ENCODE measurements at places on chromosomes 5 and 9.

- no peak for DNase-seq
Measured at GRCh38 chr5:34669931-34670516, 13.9 kb downstream of the RAI14 start.

DNA sequence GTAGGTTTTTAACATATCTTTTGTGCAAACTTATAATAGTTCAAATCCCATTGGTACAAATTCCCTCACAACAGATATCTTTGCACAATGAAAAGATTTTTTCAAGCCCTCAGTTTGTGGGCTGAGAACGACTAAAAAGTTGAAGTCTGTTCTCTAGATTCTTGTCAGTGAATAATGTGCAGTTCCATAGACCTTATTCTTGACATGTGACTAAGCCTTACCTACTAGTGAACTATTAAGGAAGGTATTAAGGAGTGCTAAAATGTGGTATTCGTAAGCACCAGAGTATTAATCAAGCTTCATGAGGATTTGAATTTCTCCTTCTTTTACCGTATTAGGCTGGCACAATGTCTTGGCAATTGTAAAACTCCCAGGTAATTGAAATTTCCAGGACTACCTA, 205.6 kb upstream of the DMRTA1 start:
- no peak for DNase-seq

DNA sequence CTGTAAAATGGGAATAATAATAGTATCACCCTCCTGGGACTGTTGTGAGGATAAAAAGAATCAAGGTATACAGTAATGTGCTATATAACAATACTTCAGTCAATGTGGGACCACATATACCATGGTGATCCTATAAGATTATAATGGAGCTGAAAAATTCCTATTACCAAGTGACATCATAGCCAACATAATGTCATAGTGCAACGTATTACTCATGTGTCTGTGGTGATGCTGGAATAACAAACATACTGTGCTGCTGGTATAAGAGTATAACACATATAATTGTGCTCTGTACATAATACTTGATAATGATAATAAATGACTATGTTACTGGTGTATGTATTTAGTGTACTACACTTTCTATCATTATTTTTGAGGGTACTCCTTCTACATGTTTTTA, 38.1 kb downstream of the LIFR start:
- DNase-seq = no peak

GRCh38 chr5:56631719-56632118, 183.6 kb upstream of the MAP3K1 start:
- no peak for DNase-seq

DNA sequence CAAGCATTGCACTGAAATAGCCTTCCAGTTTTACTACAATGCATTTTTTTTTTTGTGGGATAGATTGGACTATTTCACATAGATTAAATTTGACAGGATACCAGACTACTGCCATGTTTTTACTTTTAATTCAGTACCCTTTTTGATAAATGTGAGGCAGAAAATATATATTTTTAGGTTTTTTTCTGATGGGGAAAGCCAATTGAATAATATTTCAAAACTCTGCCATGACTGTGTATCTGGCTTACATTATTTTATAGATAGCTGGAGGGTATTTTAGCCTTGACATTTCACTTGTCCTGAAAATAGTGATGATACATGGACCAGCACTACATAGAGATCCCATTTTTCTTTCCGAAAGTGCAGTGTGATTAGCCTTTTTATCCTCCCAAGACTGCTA, 133.5 kb upstream of the PRR16 start:
- no peak for DNase-seq

GRCh38 chr5:42995360-42995751, 44.8 kb downstream of the ANXA2R start:
- no peak for DNase-seq

GRCh38 chr5:9483243-9483642, 62.6 kb downstream of the SEMA5A start:
- no peak for DNase-seq

DNA sequence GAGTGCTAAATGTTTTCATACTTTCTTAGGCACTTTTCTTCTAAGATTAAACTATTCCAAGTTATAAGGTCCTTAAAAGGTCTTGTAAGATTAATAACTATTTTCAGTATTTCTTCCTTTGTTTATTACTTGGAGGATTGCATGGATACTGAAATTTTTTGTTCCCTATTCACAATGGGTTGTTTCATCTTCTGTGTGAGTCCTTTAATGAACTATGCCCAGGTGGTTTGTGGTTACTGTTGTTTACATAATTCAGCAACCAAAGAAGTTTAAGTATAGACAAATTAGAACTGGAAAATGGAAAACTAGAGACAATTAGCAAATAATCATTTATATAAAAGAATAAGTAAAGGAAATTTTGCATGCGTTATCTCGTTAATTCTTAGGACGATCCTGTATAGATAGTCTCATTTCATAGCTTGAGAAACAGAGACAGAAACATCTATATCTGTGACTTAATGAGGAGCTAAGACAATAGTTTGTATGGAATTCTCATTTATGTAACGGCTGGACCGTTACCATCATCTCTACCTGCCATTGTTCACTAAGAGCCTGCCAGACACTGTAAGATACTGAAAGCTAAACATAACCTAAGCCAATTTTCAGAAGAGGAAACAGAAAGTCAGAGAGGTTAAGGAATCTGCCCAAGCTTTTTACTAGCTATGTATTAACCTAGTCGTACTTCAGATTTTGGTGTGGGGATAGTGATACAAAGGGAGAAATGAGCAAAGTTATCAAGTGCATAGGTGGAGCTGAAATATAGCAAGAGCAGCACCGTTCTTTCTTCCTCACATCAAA, 148.2 kb downstream of the PAM start:
- DNase-seq = no peak

DNA sequence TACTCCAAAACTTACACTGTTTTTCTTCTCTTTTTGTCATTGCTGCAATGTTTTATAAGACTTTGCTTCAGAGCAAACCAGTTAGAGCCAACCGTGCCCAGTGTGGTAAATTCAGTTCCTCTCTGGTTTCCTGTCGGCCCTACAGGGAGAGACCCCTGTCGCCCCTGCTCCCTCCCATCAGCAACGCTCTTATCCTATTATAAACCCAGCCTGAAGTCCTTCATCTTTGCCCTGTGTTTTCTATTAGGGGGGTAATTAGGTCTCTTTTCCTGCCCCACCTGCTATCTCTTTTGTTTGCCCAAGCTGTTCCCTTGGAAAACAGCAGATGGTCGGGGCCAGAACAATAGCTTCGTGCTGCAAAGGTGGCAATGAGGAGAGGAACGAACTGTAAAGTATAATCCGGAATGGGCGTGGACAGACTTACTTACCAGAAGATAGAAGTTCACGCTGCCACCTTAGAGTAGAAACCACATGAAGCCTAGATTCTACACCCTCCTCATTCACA, 21.4 kb upstream of the OTULINL start:
- DNase-seq = no peak

DNA sequence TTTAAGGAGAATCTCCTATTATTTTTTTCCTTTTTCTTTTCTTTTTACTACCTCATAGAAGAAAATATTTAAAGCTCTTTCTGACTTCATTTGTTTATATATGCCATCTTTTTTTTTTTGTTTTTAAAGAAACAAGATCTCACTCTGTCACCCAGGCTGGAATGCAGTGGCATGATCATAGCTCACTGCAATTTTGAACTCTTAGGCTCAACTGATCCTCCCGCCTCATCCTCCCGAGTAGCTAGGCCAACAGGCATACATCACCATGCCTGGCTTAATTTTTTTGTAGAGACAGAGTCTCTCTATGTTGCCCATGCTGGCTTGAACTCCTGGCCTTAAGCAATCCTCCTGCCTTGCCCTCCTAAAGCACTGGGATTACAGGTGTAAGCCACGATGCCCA, 59.5 kb downstream of the LNPEP start:
- DNase-seq = no peak

DNA sequence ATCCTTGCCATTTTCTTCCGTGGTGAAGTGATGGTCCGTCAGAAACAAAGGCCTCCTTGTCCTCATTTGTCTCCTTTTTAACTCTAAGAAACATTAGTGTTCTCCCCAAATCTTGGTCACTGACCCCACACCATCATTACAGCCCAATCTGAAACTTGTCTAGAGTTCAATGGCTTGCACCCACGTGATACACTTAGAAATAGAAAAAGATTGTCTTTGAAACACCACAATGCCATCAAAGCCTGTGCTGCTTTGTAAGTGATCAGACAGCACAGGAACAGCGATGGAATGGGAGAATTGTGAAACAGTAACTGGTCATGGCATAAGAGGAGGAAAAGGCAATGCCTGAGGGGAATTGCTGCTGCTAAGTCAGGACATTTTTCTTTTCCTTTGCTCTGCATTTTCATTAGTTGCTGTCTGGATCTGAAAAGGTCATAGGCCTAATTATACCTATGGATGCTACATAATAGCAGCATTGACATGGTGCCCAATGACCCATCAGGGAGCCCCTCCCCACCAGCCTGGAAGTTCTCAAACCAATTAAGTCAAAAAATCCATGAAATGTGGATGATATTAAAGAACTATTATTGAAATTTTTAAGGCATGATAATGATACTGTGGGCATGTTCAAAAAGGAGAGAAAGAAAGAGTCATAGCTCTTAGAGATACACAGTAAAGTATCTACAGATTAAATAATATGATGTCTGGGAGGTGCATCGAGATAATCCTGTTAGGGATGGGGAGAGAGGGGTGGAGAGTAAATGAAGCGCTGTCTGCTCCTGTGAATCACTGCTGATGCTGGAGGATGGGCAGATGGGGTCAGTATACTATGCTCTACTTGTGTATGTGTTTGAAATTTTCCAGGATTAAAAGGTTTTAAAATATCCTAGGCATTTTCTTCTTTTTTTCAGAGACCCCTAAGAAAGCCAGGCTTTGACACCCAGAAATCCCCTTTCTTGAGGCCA, 83.6 kb downstream of the ENC1 start:
- DNase-seq = no peak

DNA sequence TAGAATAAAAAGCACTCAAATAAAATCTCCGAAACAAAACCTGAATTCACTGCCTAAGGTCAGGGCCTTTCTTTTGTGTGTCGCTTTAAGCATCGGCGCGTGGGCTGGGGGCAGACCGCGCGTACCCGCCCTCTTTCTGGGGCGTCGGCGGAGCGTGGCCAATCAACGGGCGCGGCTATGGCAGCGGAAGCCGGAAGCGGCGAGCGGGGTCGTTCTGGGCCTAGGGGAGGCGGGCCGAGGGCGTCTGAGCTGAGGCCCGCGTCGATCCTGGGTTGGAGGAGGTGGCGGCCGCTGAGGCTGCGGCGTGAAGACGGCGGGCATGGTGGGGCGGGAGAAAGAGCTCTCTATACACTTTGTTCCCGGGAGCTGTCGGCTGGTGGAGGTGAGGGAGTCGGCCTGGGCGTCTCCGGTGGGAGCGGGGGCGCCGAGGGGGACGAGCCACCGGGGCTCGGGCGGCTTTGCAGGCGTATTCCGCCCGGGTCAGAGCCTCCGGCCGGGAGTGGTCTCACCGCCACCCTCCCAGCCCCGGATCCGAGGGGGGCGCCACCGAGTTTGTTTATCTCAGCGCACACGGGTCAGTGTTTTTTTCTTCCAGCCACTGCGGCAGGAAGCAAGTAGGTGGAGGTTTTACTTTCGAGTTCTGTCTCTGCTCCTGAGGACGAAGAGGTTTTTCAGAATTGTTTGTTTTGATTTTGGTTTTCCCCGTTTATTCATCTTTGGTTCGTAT, at the start of gene MAT2B:
TSS of gene MAT2B (plus strand) at position 252 of the 727 bp plus-strand sequence. CDS start at position 320, 68 bp downstream.
- DNase-seq = peak; percentile 86

- DNase-seq = no peak
Measured at GRCh38 chr9:129013674-129014073, 14.5 kb downstream of the SH3GLB2 start.

- DNase-seq = no peak
Measured at GRCh38 chr5:124451721-124452383, 294.6 kb downstream of the ZNF608 start.

GRCh38 chr9:91359083-91359482, 2.6 kb downstream of the AUH start:
- DNase-seq = no peak

DNA sequence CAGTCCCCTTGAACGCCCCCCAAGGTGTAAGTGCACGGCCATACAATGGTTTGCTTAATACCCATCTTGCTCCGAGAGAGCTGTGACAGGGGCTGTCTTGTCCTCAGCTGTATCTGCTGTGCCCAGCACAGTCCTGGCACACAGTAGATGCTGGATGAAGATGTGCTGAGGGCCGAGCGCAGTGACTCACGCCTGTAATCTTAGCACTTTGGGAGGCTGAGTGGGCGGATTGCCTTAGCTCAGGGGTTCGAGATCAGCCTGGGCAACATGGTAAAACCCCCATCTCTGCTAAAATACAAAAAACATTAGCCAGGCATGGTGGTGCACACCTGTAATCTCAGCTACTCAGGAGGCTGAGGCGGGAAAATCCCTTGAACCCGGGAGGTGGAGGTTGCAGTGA, 53.6 kb downstream of the C9orf50 start:
- DNase-seq = no peak

- no peak for DNase-seq
Measured at GRCh38 chr9:114285166-114285867, 37.6 kb upstream of the ORM1 start.

- no peak for DNase-seq
Measured at GRCh38 chr9:35910613-35911359, 1.5 kb downstream of the SPAAR start.

- DNase-seq = no peak
Measured at GRCh38 chr5:149780043-149780737, 50.1 kb downstream of the PPARGC1B start.

- no peak for DNase-seq
Measured at GRCh38 chr5:135567661-135568060, 11.1 kb downstream of the CXCL14 start.

DNA sequence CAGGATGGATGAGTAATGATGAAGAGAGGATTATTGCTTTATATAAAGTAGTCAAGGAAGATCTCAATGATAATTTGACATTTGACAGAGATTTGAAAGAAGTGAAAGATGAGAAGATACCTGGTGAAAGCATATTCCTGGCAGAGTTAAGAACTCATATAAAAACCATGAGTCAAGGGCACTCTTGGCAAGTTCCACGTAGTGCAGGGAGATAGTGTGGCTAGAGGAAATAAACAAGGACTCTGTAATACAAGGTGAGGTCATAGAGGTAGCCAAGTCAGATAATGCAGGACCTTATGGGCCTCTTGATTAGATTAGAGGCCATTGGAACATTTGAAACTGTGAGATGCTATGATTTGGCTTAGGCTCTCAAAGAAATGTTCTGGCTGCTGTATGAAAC, 72.3 kb downstream of the HCN1 start:
- no peak for DNase-seq

- DNase-seq = no peak
Measured at GRCh38 chr5:127957701-127958239, 125.8 kb upstream of the SLC12A2 start.

DNA sequence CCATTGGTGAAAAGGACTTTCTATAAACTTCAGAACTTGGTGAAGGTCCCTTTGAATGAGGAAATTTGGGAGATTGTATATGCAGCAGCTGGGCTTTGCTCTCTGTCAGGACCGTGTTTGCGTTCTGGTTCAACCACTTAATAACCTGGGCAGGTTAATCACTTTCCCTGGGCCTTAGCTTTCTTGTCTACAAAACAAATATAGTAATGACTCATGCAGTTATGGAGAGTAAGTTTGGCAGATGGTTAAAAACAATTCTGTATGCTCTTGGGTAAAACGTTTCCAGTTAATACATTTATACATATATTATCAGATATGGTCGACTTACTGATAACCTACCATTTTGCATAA, 197.0 kb downstream of the ARHGEF28 start:
- DNase-seq = no peak
